ENCODE measurements at places on chromosomes 6 and 20.

- no peak for DNase-seq
Observed at GRCh38 chr6:79257381-79258205, 23.1 kb upstream of the HMGN3 start.

GRCh38 chr6:145263778-145264211 is 471.5 kb downstream of the EPM2A start:
- DNase-seq = no peak

DNA sequence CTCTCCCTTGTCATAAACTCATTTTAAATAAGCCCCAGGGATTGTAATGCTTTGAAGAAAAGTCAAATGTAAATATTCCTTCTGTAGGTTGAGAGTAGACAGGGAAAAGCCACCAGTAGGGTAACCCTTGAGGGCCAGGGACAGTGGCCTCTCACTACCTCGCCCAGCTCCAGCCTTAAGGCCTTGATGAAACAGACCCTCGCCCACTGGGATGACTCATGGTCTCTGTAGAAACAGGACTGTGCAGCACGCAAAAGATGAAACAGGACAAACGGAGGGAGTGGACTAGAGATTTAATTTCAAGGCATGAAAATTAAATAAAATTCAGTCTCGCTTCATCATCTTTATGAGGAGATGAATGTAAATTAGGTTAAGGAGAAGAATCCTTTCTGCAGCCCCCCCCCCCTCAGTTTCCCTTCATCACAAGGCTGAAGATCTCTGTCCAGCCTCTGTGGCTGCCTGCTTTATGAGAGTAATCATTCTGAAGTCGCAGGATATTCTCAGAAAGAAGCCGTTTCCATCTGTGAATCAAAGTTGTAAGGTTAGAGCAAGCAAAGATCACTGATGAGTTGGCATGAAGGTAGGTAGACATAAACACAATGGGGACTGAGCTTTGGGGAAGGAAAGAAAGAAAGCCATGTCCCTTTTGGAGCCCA is 60.4 kb downstream of the TMEM200A start:
- no peak for DNase-seq

DNA sequence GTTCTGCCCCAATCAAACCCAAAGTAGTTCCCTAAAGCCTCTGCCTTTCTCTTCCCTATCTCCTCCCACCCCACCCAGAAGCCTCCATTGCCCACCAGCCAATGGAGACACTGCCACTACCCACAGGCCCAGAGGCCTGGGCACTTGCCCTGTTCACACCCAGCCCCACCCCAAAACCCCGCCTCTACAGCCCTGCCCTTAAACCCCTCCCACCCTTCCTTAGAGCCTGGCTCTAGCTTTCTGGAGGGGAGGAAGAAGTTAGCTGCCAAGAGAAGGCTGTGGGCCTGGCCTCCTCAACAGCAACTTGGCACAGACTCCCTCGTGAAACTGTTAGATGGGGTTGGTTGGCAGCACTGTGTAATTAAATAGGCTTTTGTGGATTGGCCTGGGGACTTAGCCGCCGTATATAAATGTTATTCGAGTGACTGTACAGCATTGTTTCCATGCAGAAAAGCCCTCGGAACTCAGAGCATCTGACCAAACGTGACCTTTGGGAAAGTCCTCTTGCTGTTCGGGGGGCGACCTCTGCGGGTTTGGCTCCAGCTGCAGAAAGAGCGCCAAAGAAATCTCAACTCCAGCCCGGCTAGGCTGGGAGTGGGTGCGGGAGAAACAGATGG is 31.4 kb downstream of the COL11A2 start:
- no peak for DNase-seq

DNA sequence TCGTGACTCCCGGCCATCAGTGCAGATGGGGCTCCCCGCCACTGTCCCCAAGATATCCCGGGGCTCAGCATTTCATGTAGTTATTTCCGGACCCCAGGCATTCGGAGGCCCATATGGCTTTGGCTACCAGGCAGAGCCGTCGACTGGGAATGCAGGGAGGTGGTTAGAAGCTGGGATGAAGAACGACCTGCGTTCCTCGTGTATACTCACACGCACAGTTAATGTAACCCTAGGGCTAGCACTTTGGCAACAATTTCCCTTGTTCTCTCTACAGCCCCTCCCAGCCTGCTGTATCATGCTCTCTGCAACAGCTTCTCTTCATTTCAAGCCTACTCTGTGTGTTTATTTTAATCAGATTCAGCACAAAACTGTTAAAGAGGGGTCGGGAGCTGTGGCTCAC is 240.4 kb downstream of the MYLK4 start:
- no peak for DNase-seq

DNA sequence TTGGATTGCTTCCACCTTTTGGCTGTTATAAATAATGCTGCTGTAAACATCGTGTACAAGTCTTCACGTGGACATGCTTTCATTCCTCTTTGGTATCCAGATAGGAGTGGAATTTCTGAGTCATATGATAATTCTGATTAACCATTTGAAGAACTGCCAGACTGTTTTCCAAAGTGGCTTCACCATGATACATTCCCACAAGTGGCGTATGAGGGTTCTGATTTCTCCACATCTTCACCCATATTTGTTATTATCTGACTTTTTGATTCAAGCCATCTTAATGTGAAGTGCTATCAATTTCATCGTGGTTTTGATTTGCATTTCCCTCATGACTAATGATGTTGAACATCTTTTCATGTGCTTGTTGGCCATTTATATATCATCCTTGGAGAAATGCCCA is 2.9 kb upstream of the SNRPB start:
- no peak for DNase-seq

DNA sequence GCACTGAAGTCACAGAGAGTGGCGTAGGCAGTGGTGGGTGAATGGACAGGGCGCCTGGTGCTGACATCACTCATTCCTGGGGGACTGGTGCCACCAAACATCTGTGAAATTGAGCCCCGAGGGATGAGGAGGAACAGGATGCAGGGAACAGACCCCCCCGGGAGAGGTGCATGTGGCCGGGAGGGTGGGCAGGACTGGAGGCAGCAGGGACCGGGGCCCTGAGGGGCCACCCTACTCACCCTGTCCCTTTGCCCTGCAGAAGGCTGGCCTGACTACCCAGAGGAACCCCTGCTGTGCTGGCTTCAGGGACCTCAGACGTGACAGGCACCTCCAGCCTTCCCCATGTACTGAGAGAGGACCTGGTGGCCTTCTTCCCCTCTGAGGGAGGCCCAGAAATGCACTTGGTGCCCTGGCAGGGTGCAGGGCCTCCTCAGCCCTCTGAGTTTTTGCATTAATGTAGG is 25.1 kb downstream of the SYNDIG1 start:
- DNase-seq = no peak

- DNase-seq = no peak
Observed at GRCh38 chr20:7094438-7094997, 327.0 kb downstream of the BMP2 start.

- no peak for DNase-seq
Observed at GRCh38 chr20:32456869-32457478, 98.8 kb downstream of the ASXL1 start.

DNA sequence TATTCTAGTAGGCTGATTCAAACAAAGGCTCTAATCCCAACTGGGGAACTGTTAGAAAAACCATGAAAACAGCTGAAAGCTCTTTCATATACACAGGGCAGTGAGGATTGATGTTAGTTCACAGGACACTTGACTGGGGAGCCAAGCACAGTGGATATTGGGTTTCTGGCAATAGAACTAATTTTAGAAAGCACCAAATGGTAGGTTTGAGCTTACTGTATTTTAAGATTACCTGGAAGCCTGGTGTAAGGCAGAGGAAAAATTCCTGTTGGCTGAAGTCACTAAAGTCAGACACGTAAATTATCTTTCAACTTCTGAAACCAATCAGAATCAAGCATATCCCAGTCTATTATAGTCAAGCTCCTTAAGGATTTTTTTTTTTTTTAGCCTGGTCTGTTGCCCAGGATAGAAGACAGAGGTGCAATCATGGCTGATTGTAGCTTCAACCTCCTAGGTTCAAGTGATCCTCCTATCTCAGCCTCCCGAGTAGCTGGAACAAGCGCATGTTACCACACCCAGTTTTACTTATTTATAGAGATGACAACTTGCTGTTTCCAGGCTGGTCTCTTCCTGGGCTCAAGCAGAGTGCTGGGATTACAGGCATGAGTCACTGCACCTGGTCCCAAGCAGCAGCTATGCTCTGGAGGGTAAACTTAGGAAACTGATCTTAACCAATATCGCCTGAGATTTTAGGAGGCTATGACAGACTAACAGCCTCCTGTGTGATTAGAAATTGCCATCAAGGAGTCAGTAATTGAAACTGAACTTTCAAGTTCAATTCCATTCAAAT is 32.5 kb upstream of the SYNCRIP start:
- no peak for DNase-seq

GRCh38 chr20:44075191-44075949 is 111.6 kb downstream of the JPH2 start:
- no peak for DNase-seq

- no peak for DNase-seq
Observed at GRCh38 chr20:37231947-37232630, 29.5 kb downstream of the GHRH start.

DNA sequence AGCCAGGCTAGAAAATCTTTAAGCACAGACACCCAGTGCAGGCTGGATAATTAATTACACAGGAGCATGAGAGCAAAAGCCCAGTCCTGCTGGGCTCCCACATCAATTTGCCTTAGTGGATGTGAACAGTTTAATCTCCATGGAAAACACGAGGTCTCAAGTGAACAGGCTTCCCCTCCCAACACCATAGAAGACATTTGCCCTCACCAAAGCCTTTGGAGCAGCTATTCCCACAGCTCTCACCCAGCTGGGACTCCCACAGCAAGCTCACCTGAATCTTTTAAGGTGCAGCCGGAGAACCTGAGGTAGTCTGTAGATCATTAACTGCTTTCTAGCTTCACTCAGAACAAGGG is 12.0 kb downstream of the TOMM6 start:
- no peak for DNase-seq

GRCh38 chr6:34213772-34214171 is 22.9 kb upstream of the HMGA1 start:
- no peak for DNase-seq

DNA sequence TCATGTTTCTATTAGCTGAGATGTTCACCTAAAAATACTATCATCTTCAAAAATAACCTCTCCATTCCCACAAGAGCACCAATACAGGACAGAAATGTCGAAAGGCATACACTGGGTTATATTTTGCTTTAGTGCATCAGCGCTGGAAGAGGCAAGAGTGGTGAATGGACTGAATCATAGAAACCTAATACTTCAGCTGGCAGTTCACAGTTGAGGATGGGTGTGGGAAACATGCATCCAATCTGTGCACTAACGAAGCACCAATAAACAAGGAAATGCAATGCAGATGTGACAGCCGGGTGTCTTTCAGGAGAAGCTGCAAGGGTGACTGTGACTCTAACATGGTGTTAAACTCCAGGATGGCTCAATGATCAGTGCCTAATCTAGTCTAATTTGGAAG is 365.8 kb downstream of the ESR1 start:
- DNase-seq = no peak

DNA sequence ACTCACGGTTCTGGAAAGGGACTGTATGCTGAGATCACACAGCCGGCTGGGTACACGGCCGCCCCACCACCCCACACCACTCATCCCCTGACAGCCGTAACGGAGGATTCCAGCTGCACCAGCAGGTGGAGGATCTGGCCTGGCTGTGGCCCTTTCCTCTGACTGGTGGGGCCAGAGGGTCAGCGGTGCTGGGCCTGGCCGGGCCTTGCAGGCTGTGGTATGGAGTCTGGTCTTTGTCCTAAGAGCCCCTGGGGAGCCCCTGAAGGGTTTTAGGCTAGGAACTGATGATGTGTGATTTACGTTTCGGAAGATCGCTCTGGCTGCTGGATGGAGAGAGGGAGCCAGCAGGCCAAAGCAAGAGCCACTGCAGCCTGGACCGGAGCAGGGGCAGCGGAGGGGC is 26.6 kb downstream of the NOL4L start:
- DNase-seq = no peak

DNA sequence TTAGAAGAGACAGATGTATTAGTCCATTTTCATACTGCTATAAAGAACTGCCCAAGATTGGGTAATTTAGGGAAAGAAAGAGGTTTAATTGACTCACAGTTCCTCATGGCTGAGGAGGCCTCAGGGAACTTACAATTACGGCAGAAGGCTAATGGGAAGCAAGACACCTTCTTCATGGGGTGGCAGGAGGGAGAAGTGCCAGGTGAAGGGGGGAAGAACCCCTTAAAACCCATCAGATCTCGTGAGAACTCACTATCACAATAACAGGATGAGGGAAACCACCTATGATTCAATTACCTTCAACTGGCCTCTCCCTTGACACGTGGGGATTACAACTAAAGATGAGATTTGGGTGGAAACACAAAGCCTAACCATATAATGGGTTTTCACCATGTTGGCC is 28.9 kb upstream of the PNRC1 start:
- no peak for DNase-seq

GRCh38 chr20:60999250-60999649 is 252.8 kb upstream of the CDH4 start:
- DNase-seq = no peak

- no peak for DNase-seq
Observed at GRCh38 chr6:120230008-120230407, 880.4 kb upstream of the MAN1A1 start.

DNA sequence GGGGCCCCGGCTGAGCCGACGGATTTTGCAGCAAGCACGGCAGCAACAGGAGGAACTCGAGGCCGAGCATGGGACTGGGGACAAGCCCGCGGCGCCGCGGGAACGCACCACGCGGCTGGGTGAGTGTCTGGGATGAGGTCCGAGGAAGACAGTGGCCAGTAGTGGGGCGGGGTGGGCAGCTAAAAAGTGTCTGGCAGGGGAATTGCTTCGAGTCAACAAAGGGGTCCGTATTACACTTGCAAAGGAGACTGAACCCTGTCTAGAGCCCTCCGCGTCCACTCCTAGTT is 356 bp downstream of the BYSL start:
- no peak for DNase-seq

- no peak for DNase-seq
Observed at GRCh38 chr6:157206359-157206815, 116.9 kb downstream of the TMEM242 start.

DNA sequence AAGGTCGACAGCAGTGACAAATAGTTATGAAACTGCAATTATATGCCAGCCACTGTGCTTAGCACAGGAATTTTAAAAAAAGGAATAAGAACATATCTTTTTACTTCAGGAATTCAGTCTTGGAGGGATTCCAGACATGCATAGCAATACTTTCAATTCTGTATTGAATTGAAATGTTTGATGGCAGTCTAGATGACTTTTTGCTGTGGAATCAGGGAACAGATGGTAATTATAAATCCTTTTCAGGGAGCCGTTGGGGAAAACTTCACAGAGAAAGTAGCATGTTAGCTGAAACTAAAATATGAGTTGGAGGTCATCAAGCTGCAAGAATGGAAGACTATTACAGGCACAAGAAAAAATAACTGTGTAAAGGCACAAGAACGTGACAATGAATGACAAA is 74.8 kb downstream of the IMPG1 start:
- DNase-seq = no peak
